ENCODE measurements at places on chromosomes 3 and 15.

- DNase-seq, result no peak
These were observed 7.3 kb upstream of the RTP3 start for GRCh38 chr3:46490338-46491084.

DNA sequence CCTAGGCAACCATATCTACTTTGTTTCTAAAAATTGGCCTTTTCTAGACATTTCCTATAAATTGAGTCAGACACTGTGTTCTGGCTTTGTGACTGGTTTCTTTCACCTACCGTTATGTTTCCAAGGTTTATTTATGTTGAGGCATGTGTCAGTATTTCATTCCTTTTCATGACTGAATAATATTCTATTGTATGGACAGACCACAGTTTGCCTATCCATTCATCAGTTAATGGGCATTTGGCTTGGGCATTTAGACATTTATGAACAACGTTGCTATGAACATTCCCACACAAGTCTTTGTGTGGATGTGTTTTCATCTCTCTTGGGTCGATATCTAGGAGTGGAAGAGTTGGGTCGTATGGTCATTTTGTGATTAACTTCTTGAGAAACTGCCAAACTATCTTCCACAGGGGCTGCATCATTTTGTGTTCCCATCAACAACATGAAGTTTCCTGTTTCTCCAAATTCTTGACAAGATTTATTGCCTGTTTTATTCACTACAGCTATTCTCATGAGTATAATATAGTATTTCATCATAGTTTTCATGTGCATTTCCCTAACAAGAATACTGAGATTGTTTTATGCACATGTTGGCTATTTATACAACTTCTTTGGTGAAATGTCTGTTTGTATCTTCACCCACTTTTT is 3.5 kb upstream of the EFCC1 start:
- DNase-seq, result no peak

GRCh38 chr3:124772081-124772831 is 42.0 kb downstream of the UMPS start:
- DNase-seq, result no peak

- DNase-seq, result peak; percentile 67
These were observed 53.8 kb downstream of the SST start for GRCh38 chr3:187616307-187616972.

DNA sequence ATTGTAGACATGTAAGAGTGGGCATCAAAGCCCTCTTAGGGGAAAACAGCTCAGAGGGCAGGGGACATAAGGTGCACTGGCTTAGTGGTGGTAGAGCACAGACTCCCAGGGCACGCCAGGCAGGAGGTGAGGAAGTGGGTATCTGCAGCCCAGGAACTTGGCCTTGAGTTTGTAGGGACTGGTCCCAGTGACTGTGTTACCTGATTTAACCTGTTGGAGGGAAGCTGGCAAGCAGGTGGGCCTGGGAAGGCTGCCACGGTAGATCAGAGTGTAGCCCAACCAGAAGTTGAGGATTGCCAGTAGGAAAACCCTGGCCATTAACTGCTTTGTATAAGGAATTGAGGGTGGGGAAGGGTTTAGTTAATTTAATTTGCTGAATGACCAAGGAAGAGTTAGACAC is 417.5 kb upstream of the C2CD4B start:
- no peak for DNase-seq

DNA sequence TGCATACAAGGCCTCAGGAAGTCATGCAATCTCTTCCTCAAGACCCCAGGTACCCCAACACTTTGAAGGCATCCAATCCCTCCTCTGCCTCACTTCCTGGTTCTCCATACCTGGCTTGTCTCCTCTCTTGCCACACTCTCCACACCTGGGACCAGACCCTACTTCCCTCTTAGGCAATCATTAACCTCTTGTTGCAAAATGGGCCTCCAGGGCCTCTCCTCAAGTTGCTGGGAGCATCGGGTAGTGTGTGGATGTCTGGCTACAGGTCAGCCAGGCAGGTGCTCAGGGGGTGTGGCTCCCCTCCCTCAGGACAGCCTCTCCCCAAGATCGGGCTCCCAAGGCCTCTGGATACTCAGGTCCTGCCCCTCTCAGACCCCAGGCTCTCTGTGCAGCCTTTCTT is 8.6 kb downstream of the PLA2G4E start:
- no peak for DNase-seq

DNA sequence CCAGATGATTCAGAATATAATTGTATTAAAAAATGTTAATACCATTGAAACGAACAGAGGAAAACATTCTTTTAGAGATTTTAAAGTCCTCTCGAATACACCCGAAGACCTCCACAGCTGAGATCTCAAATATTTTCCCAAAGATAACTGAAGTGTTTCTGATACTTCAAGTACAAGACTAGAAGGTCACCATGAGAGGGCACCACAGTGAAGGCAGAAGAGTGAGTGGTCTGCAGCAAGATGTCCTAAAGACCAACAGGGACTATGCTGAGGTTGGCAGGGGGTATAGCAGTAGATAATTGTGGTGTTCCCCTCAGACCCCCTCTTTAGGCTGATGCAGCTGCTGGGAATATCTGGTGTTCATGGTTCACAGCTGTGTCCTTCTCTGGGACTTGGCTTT is 156.5 kb downstream of the PDCD6IP start:
- no peak for DNase-seq

Measured in stimulated activated CD4-positive, alpha-beta T cell treated with anti-CD3 and anti-CD28 coated beads, Interleukin-2, amount 100 ng/mL, for 24 hours (primary cell).